ENCODE measurements at places on chromosomes 7 and 10.

DNA sequence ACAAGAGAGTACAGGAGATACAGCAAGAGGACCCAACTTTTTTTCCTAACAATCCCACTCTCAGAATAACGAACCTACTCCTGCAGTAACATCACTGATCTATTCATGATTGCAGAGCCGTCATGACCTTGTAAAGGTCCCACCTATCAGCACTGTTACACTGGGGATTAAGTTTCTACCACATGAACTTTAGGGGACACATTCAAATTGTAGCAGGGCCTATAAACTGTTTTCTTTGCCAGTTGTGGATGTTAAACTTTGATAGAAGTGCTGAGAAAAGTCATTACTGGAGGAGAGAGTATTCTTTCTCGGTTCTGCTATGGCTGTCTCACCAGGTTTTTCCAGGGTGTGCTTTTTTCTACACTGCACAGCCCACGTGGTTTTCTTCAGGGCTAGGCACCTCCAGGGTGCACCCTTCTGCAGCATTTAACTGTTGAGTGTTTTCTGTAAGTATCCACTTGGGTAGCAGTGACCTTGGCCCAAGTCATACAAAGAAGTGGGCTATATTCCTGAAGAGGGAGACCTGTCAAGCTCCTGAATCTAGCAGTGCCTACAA lies 131.6 kb upstream of the AHR start:
- DNase-seq: no peak

DNA sequence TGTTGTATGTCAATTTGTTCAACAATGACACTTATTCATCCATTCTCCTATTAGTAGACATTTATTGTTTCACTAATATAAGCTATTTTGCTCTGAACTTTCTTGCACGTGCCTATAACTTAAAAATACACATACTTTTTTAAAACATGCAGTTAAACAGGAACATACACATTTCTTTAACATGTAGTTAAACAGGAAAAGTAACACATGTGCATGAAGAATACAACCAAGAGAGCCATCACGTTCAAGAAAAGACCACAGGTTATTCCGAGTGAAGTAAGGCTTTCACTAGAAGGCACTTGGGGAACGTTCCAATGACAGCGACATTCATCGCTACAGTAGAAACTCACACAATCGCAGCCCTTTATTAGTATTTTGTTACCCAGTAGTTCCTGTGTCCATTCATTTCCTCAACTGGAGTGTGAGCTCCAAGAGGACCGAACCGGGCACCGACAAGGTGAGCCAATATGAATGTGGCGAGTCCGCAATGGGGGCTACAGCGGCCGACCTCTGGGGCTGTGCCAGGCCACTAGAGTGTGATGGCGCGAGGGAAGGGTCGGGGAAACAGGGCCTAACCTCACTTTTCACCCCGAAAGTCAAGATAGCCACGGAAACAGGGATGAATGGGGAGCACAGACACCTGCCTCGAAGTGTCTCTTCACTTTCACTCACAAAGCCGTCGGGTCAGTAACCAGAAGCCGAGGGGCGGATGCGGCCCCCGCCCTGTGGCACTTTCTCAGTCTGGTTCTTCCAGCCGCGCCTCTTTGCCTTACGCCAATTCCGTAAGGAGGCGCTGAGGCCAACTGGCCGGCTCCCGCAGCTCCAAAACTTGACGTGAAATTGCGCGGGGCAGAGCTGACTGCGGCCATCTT lies 775 bp upstream of the SEPTIN7 start:
- DNase-seq: peak; percentile 63

DNA sequence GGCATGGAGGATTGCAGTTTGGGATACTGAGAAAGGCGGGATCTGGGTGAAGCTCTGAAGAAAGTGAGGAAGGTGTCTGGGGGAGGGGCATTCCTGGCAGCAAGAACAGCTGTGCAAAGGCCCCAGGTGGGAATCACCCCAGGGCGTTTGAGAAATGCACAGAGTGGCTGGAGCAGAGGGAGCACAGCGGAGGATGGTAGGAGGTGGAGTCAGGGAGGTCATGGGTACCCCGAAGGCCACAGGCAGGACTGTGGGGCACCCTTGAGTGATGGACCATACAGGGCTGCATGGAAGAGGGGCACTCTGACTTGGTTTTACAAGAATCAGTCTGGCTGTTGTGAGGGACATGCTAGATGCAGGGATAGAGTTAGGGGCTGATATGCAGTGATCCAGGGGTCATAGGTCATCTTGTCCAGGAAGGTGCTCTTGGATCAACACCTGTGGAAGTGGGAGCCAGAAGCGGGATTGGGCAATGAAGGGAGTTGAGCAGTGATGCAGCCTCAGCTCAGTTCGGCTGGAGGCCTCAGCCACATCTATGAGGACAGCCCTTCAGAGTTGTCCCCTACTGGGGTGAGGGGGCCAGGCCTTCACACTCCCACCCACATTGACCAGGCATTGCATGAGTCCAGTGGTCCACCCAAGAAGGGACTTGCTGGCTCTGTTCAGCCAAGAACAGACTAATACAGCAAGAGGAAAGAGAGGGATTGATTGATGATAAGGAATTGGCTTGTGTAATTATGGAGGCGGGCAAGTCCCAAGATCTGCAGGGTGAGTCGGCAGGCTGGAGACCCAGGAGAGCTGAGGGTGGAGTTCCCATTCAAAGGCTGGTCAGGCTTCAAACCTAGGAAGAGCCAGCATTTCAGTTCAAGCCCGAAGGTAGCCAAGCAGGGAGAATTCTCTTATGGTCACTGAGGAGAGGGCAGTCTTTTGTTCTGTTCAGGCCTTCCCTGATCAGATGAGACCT lies 48.7 kb downstream of the TSPAN15 start:
- DNase-seq: no peak

DNA sequence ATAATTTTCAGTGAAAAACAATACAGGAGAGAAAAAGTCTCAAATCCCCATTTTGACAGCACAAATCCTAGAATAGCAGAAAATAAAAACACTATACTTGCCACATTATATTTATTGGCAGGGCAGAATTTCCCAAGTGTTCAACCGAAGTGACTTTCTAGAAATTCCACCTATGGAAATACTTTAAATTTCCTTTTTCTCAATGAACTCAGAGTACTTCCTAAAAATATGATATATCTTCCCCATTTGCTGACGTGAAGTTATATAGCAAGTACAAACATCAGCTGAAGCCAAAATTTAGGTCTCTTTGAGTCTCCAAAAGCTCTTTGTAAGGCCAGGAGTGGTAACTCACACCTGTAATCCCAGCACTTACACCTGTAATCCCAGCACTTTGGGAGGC lies 83.3 kb downstream of the NT5C2 start:
- no peak for DNase-seq

DNA sequence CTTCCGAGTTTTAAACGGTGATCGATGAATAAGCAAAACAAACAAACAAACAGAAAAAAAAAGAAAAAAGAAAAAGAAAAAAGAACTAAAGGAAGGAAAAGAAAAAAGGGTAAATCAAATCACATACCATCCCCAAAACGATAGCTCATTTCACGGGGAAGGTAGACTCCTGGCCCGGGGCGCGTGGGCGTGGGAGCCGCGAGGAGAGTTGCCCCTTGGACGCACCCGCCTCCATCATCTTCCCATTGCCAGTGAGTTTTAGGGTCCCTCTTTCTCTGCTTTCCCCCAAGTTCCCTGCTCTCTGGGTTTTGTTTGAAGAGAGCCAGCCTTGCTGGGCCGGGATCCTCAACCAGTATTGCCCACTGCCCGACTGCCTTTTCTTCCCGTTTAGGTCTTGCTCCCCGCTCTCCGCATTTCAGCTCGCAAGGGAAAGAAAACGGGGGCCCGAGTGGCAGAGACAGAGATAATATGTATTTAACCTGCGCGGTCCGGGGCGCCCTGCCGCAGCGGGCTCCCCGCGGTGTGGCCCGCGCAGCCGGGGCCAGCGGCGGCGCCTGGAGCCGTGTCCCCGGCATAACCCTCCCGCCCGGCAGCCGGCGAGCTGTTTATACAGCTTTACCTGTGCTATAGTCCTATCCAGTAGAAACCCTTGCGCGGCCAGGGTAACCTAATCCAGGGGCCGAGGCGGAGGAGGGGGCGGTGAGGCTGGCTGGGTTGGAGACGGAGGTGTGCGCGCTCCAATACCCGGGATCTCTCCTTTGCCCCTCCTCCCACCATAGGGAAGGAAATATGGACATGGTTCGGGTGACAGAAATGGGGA lies 5.2 kb upstream of the GATA3 start:
- DNase-seq: no peak

DNA sequence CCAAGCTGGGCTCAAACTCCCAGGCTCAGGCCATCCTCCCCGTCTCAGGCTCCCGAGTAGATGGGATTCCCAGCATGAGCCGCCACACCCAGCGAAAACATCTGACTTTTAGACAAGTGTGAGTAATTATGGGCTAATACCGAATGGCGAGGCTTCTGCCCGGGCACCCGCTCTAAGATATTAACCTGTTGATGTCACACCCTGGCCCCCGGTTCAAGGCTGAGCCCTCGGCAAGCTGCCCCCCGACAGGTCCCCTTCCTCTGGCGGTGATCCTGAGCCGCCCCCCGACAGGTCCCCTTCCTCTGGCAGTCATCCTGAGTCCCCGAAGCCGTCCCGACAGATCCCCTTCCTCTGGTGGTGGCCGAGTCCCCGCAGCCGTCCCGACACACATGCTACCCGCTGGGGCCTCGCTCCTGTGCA lies 5.2 kb downstream of the PSMG3 start:
- DNase-seq: no peak

- peak; percentile 32 for DNase-seq
Measured at GRCh38 chr7:73738220-73738611, 386 bp downstream of the ABHD11 start.

All from activated T-helper 1 cell treated with anti-CD3 and anti-CD28 coated beads, Interleukin-2, amount 50 U/mL, for 16 hours (primary cell).